Activated CD4-positive, alpha-beta T cell treated with anti-CD3 and anti-CD28 coated beads, Interleukin-10, Interleukin-2, amounts not matched to agents 100 ng/mL and 50 ng/mL, durations not matched to agents 16 hours and 8 hours (primary cell): ENCODE measurements at places on chromosomes 2 and 18.

DNA sequence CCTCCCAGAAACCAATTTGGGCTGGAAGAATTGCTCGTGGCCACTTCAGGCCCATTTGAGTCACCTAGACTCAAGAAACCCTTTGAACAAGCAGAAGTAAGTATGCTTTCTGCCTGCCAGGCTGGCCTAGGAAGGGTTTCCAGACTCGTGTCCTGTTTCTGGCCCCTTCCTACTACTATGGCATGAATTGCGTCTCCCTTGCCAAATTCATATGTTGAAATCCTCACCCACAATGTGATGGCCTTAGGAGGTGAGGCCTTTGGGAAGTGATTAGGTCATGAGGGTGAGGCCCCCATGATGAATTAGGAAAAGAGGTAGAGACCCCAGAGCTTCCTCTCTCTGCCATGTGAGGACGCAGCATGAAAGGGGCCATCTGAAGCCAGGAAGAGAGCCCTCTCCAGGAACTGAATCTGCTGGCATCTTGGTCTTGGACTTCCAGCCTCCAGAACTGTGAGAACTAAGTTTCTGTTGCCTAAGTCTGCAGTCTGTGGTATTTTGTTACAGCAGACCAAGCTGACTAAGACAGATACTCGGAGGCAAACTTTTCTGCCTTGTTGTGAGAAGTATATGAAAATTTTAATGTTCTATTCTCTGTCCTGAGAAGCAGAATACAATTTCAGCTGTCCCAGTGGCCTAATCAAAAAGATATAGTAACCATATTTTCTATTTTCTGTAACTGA is 13.1 kb downstream of the GPR45 start:
- DNase-seq: no peak

DNA sequence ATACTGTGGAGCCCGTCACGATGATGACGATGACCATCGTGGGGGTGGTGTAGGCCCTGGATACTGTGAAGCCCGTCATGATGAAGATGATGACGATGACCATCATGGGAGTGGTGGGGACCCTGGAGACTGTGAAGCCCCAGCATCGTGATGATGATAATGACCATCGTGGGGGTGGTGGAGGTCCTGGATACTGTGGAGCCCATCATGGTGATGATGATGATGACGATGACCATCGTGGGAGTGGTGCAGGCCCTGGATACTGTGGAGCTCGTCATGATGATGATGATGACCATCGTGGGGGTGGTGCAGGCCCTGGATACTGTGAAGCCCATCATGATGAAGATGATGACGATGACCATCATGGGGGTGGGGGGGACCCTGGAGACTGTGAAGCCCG is 81.0 kb upstream of the SALL3 start:
- DNase-seq: no peak

DNA sequence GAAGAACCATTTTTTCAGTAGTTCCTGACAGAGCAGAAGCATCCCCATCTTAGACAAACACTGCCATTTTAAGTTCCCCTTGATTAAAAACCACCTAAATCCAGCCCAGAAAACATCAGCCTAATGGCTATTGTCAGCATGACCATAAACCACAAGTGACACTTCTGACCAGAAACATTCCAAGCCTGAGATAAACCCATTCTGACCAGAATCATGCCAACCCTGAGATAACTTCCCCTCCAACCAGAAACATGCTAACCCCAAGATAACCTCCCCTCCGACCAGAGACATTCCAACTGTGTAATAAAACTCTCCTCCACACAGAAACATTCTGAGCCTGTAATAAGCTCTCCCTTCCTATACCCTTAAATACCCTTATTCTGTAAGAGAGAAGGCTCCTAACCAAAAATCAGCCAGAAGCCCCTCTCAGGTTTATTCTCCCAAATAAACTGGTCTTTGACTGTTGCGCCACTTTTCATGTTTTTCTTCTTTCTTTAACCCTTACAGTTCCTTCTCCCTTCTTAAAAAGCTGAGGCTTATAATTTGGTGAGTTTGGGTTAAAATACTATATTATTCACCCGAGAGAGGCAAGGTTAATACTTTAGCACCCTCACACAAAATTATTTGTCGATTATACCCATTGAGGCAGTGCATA is 149.7 kb downstream of the HNMT start:
- DNase-seq: no peak

DNA sequence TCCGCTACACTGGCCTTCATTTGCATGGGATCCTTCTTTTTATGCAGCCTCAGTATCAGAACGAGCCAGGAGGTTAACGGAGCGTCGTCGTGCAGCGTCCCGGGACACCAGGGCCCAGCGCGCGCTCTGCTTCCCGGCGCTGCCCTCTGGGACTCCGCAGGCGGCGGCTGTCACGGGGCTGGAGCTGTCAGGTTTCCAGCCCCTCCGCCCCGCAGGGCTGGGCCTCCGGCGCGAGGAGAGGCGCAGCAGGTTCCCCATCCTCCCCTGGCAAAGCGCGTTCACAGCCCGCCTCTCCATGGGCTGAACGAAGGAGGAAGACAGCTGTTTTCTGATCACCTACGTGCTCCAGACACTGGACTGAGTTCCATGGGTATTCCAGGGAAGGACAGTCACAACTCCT is 12.5 kb upstream of the PAX8 start:
- no peak for DNase-seq

- no peak for DNase-seq
Observed at GRCh38 chr2:44708661-44709000, 232.9 kb upstream of the SIX3 start.

- no peak for DNase-seq
Observed at GRCh38 chr2:127121353-127121752, 14.4 kb upstream of the BIN1 start.

DNA sequence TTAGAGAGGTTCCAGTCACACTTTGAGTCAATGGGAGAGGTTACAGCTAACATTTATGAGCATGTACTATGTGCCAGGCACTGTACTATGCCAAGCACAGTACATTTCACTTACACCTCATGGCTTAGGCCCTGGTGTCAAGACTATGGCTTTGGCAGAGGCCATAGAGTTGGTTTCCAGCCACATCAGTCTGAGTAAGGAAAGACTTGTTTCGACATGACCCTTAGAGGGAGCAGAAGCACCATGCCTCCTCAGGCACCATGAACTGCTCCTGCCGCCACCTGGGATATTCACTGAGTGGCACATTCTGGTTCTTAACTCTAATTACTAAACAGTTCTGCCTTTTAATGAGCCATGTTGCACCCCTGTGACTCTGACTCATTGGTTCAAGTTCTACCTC is 12.7 kb downstream of the DGUOK start:
- DNase-seq: peak; percentile 31

GRCh38 chr2:37084797-37085196 is 479 bp downstream of the GPATCH11 start:
- no peak for DNase-seq

- DNase-seq: no peak
Observed at GRCh38 chr18:9726936-9727335, 18.8 kb downstream of the RAB31 start.

- DNase-seq: peak; percentile 31
Observed at GRCh38 chr2:42513252-42513918, 19.6 kb upstream of the KCNG3 start.

DNA sequence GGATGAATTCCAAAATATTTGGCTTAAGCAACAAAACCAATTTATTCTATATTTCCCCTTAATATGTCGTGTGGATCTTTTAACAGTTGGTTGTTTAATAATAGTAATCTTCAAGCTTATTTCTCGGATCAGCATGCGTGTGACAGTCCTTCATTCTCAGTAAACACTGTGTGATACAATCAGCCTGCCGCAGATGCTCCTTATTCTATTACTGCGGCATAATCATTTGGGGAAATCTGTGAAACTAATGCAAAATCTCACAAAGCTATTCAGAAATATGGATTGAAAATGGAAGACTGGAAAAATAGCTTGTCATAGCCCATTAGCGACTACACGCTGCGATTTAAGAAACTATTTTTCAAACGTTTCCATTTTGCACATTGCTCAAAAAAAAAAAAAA is 36.9 kb downstream of the LINC00305 start:
- DNase-seq: no peak

DNA sequence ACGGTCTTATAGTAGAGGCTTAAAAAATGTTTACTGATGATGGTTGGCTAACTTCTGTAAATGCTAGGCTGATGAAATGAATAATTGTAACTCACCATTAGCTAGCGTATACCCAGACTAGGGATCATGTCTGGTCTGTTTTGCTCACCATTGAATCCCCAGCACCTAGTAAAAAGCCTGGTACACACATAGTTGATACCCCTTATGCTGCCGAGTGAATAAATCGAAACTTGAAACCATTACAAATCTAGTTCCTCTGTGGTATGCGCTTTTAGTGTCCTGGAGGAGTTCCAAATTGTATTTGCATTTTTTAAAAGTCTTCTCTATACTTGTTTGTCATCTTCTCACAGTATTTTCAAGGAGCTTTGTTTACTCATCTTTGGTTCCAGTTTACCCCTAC is 1.3 kb downstream of the TAF1B start:
- peak; percentile 57 for DNase-seq

DNA sequence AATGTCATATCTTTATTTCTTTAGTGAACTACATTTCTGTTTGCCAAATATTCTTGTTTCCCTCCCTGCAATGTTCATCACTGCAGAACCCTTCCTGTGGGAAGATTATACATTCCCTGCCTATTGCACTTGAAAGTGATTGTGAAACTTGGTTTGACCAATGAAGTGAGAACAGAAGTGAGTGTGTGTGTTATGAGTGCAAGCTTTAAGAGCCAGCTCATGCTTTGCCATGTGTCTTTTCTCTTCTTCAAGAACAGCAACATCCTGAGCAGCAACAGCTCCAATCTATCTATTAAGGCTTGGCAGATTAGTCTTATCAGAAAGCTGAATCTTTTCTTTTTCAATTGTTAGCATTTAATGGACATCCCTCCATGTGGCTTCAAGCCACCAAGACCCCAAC is 42.0 kb upstream of the UBE2E3 start:
- peak; percentile 6 for DNase-seq

- DNase-seq: peak; percentile 48
Observed at GRCh38 chr2:71545572-71546274, 92.4 kb downstream of the DYSF start.

- peak; percentile 90 for DNase-seq
Observed at GRCh38 chr2:31962757-31963361, 47.9 kb downstream of the MEMO1 start.

- DNase-seq: no peak
Observed at GRCh38 chr2:172215172-172215935, 112.7 kb upstream of the DLX2 start.

- DNase-seq: no peak
Observed at GRCh38 chr2:101533561-101534148, 58.7 kb upstream of the RFX8 start.
